NCI-H510A (cell line): ENCODE measurements at places on chromosomes 7 and 10.

GRCh38 chr10:54985732-54986131 lies 184.7 kb upstream of the PCDH15 start:
- no peak for DNase-seq

- no peak for DNase-seq
These were observed 114.9 kb upstream of the FAM3C start for GRCh38 chr7:121510858-121511482.

DNA sequence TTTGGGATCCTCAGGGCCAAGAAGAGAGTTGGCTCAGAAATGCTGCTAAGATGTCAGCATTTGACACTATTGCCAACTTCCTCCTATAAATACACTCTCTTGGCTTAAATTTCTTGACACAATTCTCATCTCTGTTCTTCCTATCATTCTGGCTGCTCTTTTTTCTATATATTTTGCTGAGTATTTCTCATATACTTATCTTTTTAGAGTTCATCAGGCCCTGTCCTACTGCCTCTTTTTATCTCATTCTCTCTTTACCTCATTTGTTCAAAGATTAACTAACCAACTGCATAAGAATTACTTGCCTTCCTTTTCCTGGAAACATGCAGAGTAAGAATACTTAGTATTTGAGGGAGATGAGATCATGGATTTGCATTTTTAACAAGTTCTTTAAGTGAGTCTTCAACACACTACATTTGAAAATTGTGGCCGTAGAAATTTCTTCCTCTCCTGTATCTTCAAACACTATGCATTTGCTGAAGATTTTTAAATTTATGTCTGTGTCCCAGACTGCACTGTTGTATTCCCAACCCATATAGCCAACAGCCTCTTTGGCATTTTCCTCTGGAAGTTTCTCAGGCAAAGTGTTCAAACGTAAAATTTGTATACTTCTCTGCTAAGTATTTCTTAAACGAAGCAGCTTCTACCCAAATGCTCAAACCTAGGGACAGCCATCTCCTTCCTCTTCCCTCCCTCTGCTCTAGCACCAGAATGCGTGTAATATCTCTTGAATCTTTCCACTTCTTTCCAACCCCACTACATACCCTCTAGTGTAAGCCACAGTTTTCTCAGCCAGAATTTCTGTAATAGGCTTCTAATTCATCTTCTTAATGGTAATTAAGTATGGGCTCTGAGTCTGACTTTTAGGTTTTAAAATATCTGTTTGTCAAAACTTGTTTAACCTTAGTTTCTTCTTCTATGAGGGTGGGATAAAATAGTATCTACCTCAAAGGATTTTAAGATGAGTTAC lies 35.5 kb downstream of the ARL4A start:
- no peak for DNase-seq

- no peak for DNase-seq
These were observed 24.3 kb downstream of the EPDR1 start for GRCh38 chr7:37944737-37945054.

DNA sequence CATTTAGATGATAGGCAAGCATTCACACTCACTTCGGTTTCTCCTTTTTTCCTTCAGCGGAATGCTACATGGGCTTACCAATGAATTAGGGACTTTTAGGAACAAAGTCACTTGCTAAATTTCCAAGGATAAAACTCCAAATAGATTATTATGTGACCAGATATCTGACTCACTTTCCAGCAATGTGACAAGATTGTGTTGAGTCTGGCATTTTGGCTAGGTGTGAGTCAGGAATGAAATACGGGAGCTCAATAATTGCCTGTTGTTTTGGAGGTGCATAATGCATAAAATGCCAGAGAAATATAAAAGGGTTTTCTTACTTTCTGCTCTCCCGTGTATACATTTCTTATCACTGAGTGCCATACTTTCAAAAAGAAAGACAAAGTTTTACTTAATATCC lies 721.1 kb downstream of the KCNMA1 start:
- DNase-seq: no peak

DNA sequence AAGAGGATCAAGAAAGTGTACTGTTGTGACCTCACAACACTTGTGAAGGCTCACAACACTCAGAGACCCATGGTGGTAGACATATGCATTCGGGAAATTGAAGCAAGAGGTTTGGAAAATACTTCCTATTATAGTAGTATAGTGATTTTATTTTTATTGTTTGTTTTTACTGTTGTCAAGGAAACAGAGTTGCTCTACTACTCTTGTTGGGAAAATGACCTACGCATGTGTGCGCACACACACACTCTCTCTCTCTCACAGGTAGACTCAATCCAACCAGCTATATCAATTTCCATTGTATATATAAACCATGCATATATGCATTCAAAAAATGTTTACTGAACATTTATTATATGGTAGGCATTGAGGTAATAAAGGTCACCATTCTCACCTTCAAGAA lies 63.7 kb upstream of the PRR15 start:
- no peak for DNase-seq

- no peak for DNase-seq
These were observed 39.5 kb upstream of the ANKRD1 start for GRCh38 chr10:90960355-90960814.

GRCh38 chr10:131762789-131763696 lies 137.8 kb upstream of the PPP2R2D start:
- no peak for DNase-seq

DNA sequence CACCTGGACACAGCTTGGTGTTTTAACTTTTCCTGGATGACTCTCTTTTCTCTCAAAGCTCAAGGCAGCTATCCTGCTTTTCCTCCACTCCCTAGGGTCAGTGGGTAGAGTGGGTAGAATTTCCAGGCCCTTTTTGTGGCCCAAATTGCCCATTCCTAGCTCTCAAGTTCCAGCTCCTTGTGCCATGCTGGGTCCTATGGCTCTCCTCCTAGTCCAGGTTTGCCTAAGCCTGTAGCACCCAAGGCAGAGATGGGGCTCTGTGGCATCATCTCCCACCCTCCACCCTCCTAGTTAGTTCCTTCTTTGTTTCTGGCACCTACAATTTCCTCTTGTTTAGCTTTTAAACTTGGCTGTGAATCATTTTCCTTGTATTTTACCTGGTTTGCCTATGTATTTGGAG lies 9.7 kb downstream of the CPA4 start:
- DNase-seq: no peak

DNA sequence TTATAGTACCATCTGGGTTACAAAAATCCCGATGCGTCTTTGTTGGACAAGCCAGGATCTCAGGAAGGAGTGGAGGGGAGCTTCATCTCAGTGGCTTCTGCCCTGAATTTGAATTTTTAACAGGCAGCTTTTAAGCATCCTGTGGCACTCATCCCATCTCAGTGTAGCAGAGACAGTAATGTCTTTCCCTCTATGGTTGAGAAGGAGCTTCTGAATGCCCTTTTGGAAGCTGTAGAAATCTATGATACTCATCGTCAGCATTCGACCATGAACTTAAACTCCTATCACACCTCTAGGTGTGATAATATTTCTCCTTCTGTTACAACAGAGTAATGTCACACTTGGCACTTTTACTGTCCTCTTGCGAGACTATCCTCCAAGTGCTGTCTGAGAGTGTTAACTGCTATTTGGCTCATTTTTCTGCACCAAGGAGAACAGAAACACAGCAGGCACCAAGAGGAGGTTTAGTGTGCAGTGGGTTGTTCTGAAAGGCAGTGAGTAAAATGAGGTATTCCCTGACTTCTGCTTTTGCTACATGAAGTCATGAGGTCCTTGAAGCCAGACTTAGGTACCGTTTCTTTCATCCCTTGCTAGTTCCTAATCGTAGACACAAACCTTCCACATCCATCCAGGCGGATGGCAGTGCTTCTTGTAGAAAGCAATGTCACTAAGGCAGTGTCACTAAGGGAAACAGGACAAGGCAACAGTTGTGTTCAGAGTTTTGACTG lies 177.4 kb downstream of the CELF2 start:
- DNase-seq: no peak

- no peak for DNase-seq
These were observed 95.7 kb upstream of the CELF2 start for GRCh38 chr10:10921826-10922461.

DNA sequence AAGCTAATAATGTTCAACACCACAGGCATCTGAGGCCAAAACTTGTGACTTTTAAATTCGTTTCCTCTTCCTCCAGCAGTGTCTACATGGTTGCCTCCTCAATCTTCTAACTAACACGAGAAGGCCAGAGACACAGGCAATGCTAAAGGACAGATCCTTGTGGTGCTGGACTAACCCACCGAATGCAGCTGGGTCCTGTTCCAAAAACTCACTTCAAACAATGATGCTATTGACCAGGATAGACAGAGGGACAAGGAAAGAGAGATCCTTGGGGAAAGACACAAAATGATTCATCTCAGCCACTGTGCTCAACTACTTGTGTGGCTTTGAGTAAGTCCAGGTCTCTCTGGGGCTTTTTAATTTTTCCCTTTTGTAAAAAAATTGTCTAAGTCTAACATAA lies 107.6 kb downstream of the KCNMA1 start:
- no peak for DNase-seq
